Fibroblast of upper back skin (primary cell): ENCODE measurements at places on chromosomes 12 and 14.
A peak's percentile ranks its signal among the peaks of the same experiment; 100 is the strongest.

GRCh38 chr14:77526266-77526665 is 27.6 kb upstream of the ISM2 start:
- no peak for DNase-seq

- peak; percentile 98 for DNase-seq
Observed at GRCh38 chr14:25111061-25111601, 61.2 kb upstream of the STXBP6 start.

GRCh38 chr12:114160445-114160844 is 194.3 kb upstream of the RBM19 start:
- DNase-seq: no peak

GRCh38 chr12:44118946-44119345 is 283.1 kb downstream of the TMEM117 start:
- DNase-seq: no peak

DNA sequence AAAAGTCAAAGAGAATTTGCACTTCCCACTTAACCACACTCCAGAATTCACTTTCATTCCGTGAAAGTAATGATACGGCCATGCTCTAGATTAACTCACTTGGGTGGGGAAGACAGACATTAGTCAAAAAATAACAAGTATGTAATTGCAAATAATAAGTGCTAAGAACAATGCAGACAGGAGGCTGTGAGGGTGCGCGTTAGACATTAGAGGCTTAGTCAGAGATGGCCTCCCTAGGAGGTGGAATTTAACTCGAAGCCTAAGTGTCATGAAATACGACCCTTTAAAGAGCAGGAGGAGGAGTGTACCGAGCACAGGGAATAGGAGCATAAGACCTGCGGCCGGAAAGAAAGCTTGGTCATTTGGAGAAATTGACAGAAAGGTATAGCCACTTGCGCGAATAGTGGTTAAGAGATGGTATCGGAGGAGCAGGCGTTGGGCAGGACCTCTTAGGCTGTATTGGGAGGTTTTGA is 628 bp downstream of the SNRPF start:
- DNase-seq: peak; percentile 20

DNA sequence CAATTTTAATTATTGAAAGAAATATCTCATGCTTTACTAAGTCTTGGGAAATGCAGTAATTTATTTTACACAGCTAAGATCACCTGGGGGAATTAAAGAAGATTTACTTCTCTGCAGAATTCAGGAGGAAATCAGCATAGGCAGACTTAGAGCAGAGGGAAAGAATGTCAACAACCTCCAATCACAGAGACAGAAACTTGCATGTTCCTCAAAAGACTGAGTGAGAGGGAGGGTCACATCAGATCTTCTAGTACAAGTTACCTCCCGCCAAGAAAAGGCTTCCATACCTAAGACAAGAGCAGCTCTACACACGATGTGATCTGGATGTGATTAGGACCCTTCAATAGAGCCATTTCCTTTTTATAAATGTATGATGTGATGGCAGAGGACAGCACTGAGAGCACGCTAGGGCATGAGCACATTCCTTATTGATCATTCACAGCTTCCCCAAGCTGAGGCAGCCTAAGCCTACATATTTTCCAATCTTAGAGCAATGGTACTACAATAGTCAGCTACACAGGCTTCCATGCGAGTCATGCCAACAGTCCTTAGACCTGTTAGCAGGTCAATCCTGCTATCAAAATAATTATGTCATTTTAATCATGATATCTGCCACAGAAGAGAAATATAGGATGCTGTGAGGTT is 403.3 kb downstream of the ETNK1 start:
- DNase-seq: peak; percentile 1

DNA sequence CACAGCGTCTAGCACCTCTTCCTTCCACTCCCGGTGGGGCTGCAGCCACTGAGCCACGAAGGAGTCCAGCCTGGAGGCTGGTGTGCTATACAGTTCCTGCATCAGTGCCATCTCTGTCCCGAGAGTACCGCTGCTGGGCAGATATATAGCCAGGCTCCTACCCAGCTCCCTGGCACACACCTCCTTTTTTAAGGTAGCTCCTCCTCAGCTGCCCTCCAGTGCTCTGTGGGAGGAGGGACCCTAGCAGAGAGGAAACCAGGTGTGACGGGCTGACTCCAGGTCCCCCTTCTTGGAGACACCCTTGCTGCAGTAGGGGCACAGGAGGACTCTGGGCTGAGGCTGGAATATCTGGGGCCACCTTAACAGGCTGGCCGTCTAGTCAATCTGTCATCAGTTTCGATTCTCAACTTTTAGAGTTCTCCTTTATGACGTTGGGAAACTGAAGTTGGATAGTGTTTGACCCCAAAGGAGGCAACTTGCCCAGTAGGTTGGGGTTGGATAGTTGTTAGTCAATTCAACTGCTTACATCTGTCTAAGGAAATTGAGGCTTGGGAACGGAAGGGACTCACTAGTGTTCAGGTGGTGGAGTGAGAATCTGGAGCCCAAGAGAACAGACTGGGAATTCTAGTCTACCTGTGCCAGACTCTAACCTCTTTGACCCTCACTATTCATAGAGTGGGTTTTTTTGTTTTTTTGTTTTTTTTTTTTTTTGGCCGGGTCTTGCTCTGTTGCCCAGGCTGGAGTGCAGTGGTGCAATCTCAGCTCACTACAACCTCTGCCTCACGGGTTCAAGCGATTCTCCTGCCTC is at the start of gene OASL:
OASL (minus strand) TSS at position 386 of the 808 bp plus-strand sequence; CDS start at position 111, 275 bp downstream.
- DNase-seq: peak; percentile 19

- DNase-seq: no peak
Observed at GRCh38 chr12:48031135-48031960, 27.1 kb upstream of the COL2A1 start.

- DNase-seq: no peak
Observed at GRCh38 chr12:38201461-38202276, 114.9 kb upstream of the ALG10B start.

GRCh38 chr14:63647696-63648410 is 6.2 kb upstream of the WDR89 start:
- DNase-seq: no peak

- DNase-seq: no peak
Observed at GRCh38 chr14:88952901-88953300, 128.4 kb downstream of the TTC8 start.

- peak; percentile 100 for DNase-seq
Observed at GRCh38 chr12:57693659-57694458, at the start of gene OS9. TSS of gene OS9 (plus strand) at chr12:57694132. CDS start at chr12:57694162, 30 bp downstream.

- DNase-seq: no peak
Observed at GRCh38 chr14:95713596-95714371, at the start of gene TCL1A. TSS of gene TCL1A (minus strand) at chr14:95714125. CDS start at chr14:95714066, 59 bp downstream.

GRCh38 chr14:104086661-104087461 is 1.4 kb downstream of the ASPG start:
- DNase-seq: no peak

DNA sequence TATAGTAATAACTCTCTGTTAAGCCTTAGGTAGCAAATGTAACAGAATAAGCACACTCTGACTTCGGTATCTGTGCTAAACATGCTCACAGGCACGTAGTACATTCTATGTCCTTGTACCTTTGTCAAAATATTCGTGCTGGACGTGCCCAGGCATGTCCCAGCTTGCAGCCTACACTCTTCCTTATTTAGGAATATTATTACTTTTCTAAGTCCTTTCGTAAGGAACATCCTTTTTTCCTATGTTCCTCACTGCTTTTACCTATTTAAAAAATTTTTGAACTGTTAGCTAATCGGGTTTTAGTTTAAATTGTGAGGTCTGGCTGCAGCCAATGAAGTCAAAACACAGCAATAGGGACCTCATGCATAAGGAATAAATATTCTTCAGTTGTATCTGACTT is 24.1 kb upstream of the UBC start:
- peak; percentile 80 for DNase-seq

DNA sequence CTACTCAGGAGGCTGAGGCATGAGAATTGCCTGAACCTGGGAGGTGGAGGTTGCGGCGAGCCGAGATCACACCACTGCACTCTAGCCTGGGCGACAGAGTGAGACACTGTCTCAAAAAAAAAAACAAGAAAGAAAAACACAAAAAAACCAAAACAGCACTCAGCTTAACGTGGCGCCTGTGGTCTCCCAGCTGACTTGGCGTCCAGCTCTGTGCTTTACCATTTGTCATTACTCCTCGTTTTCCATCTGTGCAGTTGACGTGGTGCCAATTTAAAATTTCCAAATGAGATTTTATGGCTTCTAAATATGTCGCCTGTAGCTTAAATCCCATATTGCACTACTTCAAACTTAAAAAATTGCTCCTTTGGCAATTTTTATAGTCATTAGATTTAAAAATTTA is 2.0 kb downstream of the MGP start:
- peak; percentile 33 for DNase-seq

DNA sequence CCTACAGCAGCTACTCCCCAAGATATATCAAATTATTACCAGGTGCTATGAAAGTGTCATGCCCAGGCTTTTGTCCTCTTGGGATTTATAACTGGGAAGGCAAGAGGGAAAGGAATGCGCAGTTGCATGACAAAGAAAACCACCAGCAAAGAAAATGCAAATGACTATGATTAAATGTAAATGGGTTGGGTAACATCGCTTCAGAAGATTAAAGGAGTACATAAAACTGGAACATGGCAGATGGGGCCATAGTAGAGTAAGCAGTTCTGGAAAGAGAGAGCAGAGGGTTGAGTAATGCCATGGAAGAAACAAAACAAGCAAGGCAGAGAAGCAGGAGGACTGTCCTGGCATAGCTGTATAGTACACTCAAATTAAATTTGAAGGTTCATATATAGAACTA is 493.1 kb downstream of the NOVA1 start:
- no peak for DNase-seq

GRCh38 chr12:3713483-3713882 is 39.4 kb downstream of the CRACR2A start:
- no peak for DNase-seq

DNA sequence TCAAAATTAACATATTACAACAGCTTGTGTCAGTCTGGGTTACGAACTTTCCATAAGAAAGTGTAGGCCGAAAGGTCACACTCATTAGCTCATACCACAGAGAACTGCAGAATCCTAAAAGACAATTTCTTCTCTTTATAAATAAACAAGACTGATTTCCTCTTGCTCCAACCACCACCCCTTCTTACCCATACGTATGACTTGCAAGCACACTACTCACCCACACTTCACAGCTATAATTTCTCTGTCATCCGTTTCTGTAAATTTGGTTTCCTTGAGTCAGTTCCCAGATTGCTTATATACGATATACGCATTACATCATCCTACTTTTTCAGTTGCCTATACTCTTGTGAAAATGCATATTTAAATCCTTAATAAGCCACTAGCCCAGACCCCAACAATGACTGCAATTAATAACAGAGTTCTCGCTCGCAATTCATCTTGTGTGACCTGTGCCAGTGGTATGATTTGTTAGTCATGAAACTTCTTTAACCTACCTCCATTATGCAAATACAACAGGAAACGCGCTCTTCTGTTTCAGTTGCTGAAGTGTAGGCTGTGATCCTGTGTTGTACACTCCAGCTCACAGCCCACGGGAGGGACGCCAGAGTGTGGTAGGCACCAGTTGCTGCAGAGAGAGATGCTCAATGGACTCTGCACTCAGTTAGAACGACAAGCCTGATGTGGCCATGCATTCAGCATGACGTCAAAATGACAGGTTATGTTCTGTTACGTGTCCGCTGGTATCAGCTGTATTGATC is 417.6 kb downstream of the PDZRN4 start:
- DNase-seq: no peak

DNA sequence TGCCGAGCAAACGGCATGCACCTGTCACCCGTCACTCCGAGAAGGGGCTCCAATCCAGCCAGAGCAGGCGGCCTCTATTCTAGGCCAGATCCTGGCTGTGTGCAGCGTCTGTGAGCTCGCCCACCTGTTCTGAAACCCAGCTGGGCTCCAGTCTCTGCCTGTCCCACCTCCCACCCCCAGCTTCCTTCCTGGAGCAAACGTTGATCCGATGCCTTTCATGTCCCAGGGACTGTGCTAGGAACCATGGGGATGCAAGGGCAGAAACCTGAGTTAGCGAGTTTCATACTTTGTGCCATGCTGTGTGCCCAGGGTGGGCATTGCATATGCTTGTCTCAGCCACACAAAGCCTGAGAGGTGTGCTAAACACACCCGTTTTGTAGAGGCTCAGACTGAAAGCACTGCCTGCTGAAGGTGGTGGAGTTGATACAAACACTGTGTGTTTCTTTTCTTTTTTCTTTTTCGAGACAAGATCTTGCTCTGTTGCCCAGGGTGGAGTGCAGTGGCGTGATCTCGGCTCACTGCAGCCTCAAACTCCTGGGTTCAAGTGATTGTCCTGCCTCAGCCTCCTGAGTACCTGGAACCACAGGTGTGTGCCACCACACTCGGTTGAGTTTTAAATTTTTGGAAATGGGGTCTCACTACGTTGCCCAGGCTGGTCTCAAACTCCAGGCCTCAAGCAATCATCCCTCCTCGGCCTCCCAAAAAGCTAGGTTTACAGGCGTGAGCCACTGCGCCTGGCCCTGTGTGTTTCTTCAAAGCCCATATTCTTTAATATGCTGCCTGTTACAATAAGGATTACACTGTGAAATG is 84.1 kb upstream of the MED13L start:
- DNase-seq: no peak

DNA sequence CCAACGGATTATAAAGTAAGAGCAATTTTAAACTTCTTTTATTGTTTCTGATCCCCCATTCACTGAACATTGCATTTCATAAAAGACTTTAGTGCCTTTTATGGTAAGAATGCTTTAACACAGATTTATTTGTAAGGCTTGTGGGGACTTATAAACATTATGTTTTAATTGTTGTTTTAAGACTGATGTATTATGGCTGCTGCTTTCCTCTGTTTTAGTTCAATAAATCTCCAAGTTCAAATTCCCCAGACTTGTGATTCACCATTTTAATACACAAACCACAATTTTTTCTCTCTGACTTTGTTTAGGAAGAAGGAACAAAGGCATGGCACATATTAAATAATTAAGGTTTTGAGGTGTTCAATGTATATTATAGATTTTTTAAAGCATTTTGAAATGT is 753.3 kb downstream of the SLC6A15 start:
- DNase-seq: peak; percentile 25

DNA sequence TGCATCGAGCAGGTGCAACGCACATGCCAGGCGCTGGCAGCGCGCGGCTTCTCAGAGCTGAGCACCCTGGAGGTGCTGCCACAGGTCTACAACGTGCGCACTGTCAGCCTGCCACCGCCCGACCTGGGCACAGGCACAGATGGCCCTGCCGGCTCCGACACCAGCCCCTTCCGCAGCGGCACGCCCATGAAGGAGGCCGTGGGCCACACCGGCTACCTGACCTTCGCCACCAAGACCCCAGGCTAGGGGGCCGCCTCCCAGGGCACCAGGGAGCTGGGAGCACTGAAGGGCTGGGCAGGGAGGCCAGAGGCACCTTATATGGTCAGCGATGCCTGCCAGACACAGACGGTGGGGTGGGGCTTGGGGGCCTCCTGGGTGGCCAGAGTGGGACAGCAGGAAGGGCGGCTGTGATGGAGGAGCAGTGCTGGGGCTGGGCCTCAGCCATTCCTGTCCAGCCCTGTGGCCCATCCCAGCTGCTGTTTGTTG is 5.6 kb downstream of the TRMT61A start:
- DNase-seq: no peak
